Activated CD8-positive, alpha-beta T cell treated with anti-CD3 and anti-CD28 coated beads, Interleukin-2, amount 10 ng/mL, durations not matched to agents 7 days and 5 days (primary cell): ENCODE measurements at places on chromosomes 7 and 10. TPM values are rescaled to one million over a fixed set of nuclear protein-coding genes. Genes with fewer than 3 reads are reported as not detected.

GRCh38 chr7:93980744-93981479 is 23.2 kb downstream of the BET1 start:
- no peak overlapping the region for H3K27ac ChIP-seq
- H3K27me3 ChIP-seq = no peaks in the 10 kb centered on the region
- no peaks in the 10 kb centered on the region for H3K36me3 ChIP-seq

DNA sequence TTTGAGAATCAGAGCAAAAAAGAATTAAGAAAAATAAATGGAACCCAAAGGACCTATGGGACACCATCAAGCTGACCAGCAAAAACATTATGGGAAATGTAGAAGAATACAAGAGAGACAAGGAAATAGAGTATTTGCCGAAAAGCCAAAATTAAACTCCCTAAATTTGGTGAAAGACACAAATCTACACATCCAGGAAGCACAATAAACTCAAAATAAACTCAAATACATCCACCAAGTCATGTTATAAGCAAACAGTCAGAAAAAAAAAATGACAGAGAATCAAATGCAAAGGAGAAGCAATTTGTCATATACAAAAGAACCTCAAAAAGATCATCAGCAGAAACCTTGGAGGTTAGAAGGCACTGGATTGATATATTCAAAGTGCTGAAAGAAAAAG is 105.4 kb downstream of the ZNF33B start:
- H3K27ac ChIP-seq = no peak overlapping the region
- H3K36me3 ChIP-seq = peaks cover 21% of the 10 kb centered on the region
- no peaks in the 10 kb centered on the region for H3K4me1 ChIP-seq
- no peak overlapping the region for H3K4me3 ChIP-seq

The AS3MT gene
- 0.52 TPM for total RNA-seq

The ACHE gene
- total RNA-seq = not detected

- no peak overlapping the region for H3K27ac ChIP-seq
- H3K36me3 ChIP-seq = no peaks in the 10 kb centered on the region
- H3K27me3 ChIP-seq = peaks cover 30% of the 10 kb centered on the region
- DNase-seq = no peak
- H3K4me3 ChIP-seq = no peak overlapping the region
- H3K4me1 ChIP-seq = peaks cover 6% of the 10 kb centered on the region
Observed at GRCh38 chr10:127872871-127873600, 19.7 kb downstream of the CLRN3 start.
